ENCODE measurements at places on chromosomes 4 and X. TPM values are rescaled to one million over a fixed set of nuclear protein-coding genes. Genes with fewer than 3 reads are reported as not detected.

The CT47A1 gene
- total RNA-seq = not detected

The ANXA10 gene
- 3.6 TPM for total RNA-seq

The SPACA5 gene
- not detected for total RNA-seq

- no peaks in the 10 kb centered on the region for H3K27me3 ChIP-seq
- peaks cover 4% of the 10 kb centered on the region for H3K4me1 ChIP-seq
- no peak overlapping the region for H3K27ac ChIP-seq
- no peak for DNase-seq
- no peak overlapping the region for H3K4me3 ChIP-seq
Observed at GRCh38 chrX:113390531-113390930, 549.9 kb upstream of the AMOT start.

GRCh38 chrX:136214551-136214950 lies 36.6 kb downstream of the MAP7D3 start:
- DNase-seq = peak; percentile 96
- H3K27me3 ChIP-seq = no peaks in the 10 kb centered on the region
- peaks cover 55% of the 10 kb centered on the region for H3K4me1 ChIP-seq
- peak overlapping the region; percentile 98 for H3K27ac ChIP-seq

- no peak for DNase-seq
- H3K4me3 ChIP-seq = no peak overlapping the region
- no peaks in the 10 kb centered on the region for H3K4me1 ChIP-seq
- no peaks in the 10 kb centered on the region for H3K36me3 ChIP-seq
- H3K27ac ChIP-seq = no peak overlapping the region
Observed at GRCh38 chr4:188573104-188573503, 433.9 kb downstream of the TRIML1 start.

DNA sequence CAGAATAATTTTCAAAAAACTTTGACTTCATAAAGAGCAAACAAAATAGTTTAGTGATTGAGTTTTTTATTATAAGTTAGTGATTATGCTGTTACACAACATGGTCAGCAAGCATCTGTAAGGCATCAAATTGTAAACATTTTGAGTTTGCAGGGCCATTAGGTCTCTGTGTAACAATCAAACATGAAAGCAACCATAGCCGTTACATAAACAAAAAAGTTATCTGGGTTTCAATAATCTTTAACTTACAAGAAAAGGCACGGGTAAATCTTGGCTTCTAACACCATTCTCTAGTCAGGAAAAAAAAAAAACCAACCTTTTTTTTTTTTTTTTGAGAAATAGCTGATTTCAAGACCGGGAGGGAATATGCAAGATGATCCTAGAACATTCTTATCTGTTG lies 1941.1 kb downstream of the PCDH7 start:
- no peaks in the 10 kb centered on the region for H3K4me1 ChIP-seq
- no peak overlapping the region for H3K4me3 ChIP-seq
- no peaks in the 10 kb centered on the region for H3K27me3 ChIP-seq
- no peak for DNase-seq
- H3K27ac ChIP-seq = no peak overlapping the region
- no peaks in the 10 kb centered on the region for H3K36me3 ChIP-seq

DNA sequence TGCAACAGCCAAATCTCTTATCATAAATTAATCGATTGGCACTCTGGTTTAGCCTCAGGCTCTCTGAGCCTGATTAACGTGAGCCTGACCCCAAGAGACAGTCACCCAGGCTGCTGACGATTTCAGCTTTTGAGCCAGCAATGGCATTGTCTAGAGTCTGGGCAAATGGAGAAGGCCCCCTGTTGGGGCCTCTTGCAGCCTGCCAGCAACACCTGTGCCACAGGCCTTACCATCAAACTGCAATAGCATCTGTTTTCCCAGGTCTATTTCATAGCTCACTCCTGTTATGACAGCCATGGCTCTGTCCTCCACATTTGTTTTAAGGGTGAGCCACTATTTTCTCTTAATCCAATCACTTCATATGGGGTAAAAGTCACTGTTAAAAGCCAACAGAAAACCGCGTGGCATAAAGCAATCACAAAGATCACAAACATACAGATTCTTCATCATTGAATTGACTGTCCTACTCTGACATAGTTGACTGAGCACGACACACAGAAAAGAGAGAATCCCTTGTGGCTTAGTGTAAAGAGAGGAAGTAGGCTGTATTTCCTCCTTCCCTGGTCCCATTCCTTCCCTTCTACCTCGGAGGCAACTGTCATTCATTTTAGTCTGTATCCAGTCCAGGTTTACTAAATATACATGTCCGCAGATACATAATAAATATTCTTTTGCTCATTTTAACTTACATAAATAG lies 47.8 kb downstream of the SLC9A7 start:
- H3K36me3 ChIP-seq = no peaks in the 10 kb centered on the region
- no peaks in the 10 kb centered on the region for H3K4me1 ChIP-seq
- no peak overlapping the region for H3K4me3 ChIP-seq

GRCh38 chrX:82756272-82756671 lies 751.8 kb upstream of the POU3F4 start:
- no peaks in the 10 kb centered on the region for H3K27me3 ChIP-seq
- H3K4me1 ChIP-seq = peaks cover 14% of the 10 kb centered on the region
- H3K27ac ChIP-seq = no peak overlapping the region
- H3K36me3 ChIP-seq = no peaks in the 10 kb centered on the region
- no peak overlapping the region for H3K4me3 ChIP-seq

DNA sequence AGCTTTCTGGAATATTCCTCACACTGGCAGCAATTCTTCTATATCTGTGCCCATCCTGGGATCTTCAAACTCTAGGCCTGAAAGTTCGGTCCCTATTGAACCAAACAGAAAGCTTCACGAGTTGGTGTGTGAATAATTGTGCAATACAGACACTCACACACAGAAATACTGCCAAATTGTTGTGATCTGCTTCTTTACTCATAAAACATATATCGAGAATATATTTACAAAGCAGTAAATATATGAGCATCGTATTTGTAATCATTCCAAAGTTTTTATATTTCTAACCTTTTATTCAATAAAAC lies 56.6 kb upstream of the BEX4 start:
- no peak overlapping the region for H3K4me3 ChIP-seq
- H3K4me1 ChIP-seq = no peaks in the 10 kb centered on the region
- no peaks in the 10 kb centered on the region for H3K27me3 ChIP-seq
- H3K27ac ChIP-seq = no peak overlapping the region

- no peaks in the 10 kb centered on the region for H3K36me3 ChIP-seq
- H3K27ac ChIP-seq = no peak overlapping the region
- no peak for DNase-seq
Observed at GRCh38 chr4:189780391-189780790, 160.3 kb upstream of the FRG1 start.

- peaks cover 8% of the 10 kb centered on the region for H3K36me3 ChIP-seq
- H3K4me3 ChIP-seq = no peak overlapping the region
- no peak for DNase-seq
- H3K27ac ChIP-seq = no peak overlapping the region
- H3K4me1 ChIP-seq = peaks cover 12% of the 10 kb centered on the region
Observed at GRCh38 chr4:105710678-105711077, 2.1 kb downstream of the GSTCD start.

GRCh38 chrX:148270499-148270898 lies 229.9 kb upstream of the AFF2 start:
- H3K36me3 ChIP-seq = no peaks in the 10 kb centered on the region
- no peak overlapping the region for H3K27ac ChIP-seq
- no peaks in the 10 kb centered on the region for H3K27me3 ChIP-seq
- H3K4me3 ChIP-seq = no peak overlapping the region
- no peak for DNase-seq

Measured in SJSA1 (cell line).